ENCODE measurements at places on chromosomes 5 and 9.

- DNase-seq, result no peak
Measured at GRCh38 chr5:1504069-1504595, 19.6 kb downstream of the LPCAT1 start.

- no peak for DNase-seq
Measured at GRCh38 chr5:101532430-101532829, 629.3 kb upstream of the ST8SIA4 start.

DNA sequence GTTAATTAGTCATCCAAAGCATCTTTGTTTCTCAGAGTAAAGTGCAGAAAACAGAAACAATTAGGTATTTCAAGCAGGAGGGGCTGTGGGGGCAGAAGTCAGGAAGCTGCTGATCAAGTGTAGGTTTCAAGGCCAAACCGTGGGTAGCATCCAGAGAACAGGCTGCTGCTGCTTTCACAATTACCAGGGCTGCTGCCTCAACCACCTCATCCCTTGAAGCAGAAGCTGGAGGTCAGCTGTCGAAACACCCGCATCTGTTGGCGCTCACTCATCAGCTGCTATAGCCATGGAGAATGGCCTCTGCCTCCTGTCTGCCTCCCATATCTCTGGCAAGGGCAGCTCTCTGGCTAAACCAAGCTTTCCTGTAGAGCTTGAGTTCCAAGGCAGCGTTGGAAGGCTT lies 122.9 kb upstream of the OSMR start:
- no peak for DNase-seq

GRCh38 chr5:108867656-108868055 lies 120.0 kb downstream of the FER start:
- DNase-seq, result peak; percentile 65

DNA sequence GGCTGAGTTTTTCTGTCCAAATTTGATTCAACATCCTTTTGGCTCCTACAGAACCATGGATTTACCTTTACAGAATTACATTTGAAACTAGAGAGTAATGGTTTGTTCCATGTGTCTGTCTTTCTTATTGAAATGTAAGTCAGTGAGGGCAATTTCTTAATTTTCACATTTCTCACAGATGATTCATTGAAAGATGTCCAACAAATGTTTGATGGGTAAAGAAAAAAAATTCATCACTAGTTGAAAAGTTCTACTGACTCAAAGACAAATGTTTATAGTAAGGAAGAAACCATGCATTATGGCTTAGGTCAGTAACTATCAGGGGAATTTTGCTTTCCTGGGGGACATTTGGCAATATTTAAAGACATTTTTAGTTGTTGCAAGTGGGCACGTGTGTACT lies 131.6 kb upstream of the TRPM3 start:
- DNase-seq, result no peak

DNA sequence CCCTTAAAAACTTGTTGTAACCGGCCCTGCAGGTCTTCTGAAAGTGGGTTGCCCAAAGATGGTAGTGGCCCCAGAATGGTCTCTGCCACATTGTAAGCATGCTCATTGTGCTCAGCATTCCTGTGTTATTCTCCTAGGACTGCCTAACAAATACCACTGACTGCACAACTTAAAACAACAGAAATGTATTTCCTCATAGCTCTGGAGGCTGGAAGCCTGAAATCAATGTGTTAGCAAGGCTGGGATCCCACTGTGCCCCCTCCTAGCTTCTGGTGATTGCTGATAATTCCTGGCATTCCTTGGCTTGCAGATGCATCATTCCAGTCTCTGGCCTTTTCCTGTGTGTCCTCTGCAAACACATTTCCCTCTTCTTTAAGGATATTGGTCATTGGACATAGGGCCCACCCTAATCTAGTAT lies 3.4 kb upstream of the GCNT4 start:
- DNase-seq, result no peak

- no peak for DNase-seq
Measured at GRCh38 chr5:117262572-117263131, 688.0 kb upstream of the SEMA6A start.

DNA sequence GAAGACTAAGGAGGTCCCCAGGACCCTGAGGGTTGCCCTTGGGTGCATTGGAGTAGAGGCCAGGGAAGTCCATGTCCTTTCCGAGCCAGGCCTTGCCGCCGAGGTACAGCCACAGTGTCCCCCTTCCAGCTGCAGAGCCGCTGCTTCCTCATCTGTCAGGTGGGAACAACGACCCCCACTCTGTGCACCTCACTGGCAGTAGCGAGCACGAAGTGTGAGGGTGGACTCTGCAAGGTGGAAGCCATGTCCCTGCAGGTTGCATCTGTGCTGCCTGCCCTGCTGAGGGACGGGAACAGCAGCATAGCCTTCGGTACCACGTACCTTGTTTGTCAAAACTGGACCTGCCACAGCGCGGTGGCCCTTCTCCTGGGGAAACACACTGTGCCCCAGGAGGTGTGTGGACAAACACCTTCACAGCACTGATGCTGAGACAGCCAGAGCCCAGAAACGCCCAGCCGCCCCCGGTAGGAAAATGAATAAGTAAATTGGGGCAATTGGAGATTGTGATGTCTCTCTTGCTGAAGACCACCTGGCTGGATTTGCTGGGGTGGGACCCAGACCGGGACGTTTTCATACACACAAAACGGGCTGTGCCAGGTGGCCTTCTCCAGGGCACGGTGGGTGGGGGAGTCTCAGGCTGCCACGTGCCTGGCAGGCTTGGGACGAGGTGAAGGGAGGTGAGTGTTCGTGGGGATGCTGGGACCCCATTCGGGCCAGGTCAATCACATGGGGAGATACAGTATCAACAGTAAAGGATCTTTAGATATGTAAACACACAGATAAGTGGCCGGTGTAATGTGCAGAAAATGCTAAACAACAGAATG lies 157.3 kb downstream of the RXRA start:
- DNase-seq, result no peak

GRCh38 chr5:1934056-1934394 lies 51.3 kb upstream of the IRX4 start:
- DNase-seq, result no peak

DNA sequence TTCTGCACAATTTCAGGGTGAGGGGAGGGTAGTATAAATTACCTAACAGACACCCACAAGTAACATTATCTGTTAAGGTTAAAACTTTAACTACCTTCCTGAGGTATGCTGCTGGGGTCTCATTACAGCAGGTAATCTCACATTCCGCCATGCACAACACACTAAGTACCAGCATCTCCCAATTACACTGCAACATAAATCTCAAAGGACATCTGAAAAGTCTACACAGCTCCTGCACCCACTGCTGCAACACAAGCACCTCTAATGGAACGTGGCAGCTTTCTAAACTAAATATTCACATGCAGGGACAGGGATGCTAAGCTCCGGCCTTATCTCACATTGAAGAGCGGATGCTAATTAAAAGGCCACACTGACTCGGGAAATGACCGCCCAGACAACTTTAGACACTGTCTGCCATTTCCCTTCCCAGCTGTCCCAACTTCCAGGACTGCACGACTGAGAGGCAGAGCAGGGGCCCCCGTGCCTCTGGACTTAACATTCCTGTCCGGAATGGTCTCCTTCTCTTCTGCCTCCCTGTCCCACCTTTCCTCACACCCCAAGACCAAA lies 45.9 kb downstream of the PSMB7 start:
- no peak for DNase-seq

DNA sequence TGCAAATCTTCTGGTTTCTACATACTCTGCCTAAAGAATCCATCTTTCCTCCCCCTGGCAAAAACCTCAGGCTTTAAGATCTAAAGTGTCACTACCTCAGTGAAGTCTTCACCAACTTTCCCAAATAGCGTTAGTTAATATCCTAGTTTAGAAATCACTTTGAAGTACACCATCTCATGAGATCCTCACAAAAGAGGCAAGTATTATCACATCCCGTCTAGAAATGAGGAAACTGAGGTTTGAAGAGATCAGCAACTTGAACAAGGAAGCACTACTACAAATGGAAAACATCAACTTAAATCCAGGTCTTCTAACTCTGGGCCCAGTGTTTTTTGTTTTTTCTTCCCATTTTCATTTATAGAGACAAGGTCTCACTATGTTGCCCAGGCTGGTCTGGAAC lies 4.6 kb downstream of the AP3B1 start:
- DNase-seq, result no peak

DNA sequence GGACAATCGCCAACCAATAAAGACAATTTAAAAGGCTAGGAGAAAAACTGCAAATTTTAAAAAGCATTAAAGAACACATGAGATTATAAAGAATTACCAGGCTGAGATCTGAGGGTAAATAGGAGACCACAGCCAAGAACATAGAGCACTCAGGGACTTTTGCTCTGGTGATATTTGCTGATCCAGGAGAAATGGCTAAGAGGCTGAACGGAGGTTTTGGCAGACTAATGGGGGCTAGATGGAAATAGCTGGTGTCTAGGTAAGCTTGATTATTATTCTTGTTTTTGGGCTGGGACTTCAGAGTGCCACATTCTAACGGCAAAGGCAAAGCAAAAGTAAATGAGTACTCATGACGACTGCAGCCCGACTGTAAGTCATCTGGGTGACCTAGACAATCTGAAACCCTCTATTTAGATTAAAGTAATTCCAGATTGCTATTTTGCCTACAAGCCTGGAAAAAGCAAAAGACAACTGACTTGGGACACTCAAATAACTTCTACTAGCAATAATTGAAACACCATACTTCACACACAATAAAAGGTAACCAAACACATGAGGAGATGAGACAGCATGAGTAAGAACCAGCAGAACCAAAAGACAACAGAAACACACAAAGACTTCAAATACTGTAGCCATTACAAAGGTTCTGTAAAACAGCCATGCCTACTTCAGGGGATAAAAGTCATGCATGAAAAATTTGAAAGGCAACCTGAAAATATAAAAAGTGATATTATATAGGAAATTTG lies 68.8 kb downstream of the JAKMIP2 start:
- no peak for DNase-seq

DNA sequence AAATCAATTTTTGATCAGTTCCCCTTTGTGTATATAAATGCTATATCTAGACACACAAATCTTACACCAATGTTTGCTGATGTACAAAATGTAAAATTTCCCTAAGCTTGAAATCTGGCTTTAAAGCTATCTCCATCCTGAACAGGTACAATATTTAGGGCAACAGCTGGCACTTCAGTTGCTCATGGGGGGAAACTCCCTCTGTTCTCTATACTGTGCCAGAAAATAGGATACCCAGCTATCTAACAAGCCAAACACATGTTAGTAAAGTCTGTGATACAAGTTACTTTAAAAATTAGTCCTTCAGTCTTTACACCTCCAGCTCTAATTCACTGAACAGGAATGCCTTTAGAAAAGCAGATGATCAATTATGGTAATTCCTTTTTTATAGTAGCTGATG lies 191.8 kb downstream of the SLF1 start:
- no peak for DNase-seq

DNA sequence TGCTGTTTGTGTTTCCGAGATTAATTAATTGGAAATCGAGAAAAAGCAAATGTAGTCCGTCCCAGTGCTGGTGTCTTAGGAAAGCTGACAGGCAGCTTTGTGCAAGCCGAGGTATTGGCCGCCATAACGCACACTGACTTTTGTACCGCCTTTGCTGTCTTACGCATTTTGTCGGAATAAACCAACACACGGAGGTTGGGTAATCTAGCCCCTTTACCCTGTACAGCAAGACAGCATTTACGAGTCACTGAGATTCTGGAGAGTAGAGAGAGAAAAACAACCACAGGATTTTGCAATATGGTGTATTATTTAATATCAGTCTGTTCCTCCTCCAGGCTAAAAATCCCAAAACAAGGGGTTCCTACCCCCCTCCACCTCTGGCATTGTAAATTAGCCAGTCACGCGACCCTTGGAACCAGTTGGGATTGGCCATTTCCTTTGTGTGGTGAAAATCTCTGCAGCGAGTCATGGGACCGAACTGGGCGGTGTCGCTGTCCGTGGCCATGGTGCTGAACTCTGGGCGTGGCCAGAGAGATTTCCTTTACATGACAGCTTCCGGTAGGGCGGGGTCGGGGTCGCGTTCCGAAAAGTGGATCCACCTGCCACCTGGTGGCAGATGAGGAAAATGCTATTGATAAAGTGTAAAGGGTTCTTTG lies 10.3 kb upstream of the PCDHB1 start:
- peak; percentile 80 for DNase-seq

GRCh38 chr5:89283728-89284493 lies 400.9 kb upstream of the MEF2C start:
- no peak for DNase-seq

- DNase-seq, result no peak
Measured at GRCh38 chr5:69519285-69519684, 26.7 kb downstream of the OCLN start.

DNA sequence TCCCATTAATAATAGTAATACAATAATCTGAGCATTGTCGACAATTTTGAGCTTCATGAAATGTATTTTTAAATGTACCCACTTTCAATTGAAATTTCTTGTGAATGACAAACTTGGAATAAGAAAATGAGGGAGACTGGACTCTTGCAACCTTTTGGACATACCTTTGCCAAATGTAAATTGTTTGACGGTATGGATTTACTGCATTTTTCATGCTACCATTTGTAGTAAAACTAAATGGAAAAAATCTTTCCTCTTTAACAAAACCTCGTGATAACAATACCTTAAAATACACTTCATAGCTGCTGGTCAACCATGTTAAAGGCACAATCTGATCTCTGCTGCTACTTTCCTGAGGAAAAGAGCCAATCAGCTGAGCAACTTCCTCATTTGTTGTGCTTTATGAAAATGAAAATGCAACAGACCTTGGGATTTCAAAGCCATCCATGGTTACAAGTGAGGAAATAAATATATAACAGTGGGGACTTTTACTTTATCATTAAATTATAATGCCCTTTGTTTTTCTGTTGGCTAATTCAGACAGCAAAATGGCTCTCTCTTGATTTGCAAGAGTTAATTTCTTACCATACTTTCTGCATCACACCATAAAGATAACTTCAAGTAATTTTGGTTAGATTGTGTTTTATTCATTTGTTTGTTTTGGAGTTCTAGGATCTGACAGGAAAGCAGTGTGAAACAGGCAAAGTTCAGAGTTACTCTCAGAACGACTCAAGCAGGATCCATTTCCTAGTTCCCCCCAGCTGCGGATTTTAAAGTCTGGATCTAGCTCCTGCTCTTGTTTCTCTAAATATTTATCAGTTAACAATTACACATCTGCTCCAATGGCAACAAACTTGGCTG lies 1.1 kb downstream of the ALDH1A1 start:
- no peak for DNase-seq

DNA sequence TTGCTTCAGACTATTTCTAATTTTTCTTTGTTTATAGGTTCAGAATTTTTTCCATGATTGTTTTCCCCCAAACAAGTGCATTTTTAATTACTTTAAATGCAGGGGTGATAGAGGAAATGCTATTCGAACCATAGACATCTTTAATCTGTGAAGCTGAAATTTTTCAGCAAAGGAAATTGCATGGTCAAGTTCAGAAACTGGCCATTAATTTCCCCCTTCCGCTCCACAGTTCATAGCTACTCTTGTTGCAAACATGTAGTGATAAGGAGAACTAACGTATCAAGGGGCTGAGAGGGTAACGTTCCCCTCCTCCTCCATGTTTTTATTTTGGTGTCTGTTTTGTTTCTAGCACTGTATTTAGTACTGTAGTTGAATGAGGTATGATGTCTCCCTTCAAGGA lies 3.4 kb upstream of the ROPN1L start:
- no peak for DNase-seq

GRCh38 chr9:100228352-100228869 lies 124.3 kb downstream of the TEX10 start:
- no peak for DNase-seq

- DNase-seq, result peak; percentile 22
Measured at GRCh38 chr9:34992376-34992951, 2.9 kb downstream of the DNAJB5 start.

GRCh38 chr9:100229136-100229535 lies 123.6 kb downstream of the TEX10 start:
- DNase-seq, result no peak

- DNase-seq, result no peak
Measured at GRCh38 chr9:136544548-136544963, 1.3 kb downstream of the NOTCH1 start.
